Aorta (tissue), 5 donors: ENCODE measurements at places on chromosomes 5 and 9. TPM values are rescaled to one million over a fixed set of nuclear protein-coding genes. Genes with fewer than 3 reads are reported as not detected.

SH3TC2 gene
- total RNA-seq = 1.1 TPM

DNA sequence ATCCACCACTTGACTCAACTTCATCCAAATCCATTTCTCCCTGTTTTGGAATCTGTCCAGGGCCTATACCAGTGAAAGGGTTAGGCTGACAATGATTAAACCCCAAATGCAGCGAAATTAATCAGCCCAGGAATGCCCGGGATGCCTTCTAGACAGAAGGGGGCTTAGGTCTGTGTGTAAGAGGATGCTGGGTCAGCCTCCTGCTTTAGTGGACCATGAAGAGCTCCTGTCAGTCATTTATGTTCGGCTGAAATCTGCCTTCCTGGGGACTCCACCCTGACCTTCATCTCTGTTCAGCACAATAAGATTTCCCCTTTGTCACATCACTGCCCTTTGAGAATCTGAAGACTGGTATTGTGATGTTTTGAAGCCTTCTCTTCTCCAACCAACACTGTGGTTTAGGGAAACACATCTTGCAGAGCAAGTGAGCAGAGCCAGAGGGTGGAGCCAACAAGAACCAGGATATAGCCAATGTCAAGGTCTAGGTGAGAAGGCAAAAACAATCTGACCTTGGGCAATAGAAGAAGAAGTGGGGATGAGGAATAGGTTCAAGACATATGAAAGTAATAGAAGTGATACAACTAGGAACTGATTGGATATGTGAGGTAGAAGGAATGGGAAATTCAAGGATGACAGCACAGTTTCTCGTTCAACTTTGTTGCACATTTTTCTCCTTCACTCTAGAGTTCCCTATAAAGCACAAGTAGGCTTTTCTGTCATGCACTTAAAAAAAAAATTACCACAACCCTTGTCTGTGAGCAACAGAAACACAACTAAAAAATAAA is 234.4 kb downstream of the ARHGAP26 start:
- no peak for DNase-seq

DNA sequence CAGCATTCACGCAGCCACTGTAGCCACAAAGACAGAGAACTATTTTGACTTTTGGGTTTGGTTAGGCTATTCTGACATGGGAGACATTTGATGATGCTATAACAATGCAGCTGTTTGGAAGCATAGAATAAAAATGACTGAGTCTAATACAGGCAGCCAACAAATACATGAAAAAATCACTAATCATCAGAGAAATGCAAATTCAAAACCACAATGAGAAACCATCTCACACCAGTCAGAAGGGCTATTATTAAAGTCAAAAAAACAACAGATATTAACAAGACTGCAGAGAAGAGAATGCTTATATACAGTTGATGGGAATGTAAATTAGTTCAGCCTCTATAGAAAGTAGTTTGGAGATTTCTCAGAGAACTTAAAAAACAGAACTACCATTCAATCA is 107.1 kb upstream of the POC5 start:
- no peak for DNase-seq

DNA sequence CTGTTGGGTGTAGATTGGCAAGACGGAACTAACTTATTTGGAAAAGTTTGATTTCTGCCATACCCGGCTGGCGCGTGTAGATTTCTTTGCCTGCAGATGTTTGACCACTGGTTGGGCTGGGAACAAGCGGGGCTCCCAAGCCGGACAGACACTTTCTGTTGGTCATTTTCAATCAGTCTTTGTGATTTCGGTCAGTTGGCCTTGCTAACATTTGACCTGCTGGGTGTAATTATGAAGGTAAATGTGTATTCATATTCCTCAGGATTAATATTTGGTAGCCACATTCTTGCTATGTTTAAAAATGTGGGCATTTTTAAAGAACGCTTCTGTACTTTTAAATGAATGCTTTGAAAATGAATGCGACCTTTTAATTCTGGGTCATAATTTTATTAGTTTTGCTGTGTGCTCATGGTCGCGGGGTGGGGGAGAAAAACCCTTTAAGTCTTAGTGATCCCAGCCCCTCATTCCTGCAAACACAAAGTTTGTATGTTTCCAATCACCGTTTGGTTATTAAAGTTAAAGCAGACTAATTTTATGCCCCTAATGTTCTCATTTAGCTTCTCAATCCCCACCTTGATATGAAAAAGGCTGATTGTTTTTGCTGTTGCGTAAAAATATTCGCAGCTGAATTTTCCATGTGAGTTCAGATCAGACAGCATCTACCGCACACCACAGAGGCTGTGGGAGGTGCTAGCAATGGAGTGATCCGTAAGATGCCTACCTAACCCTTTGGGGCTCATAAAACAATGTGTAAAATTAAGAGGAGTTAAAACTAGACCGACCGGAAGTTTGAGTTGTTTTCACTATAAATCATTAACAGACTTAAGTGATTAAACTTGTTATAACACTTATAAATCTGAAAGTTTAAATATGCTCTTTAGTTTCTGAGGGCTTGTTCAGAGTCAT is 1.5 kb downstream of the RASGRF2 start:
- DNase-seq = no peak

NEUROG1 gene
- not detected for total RNA-seq

DNA sequence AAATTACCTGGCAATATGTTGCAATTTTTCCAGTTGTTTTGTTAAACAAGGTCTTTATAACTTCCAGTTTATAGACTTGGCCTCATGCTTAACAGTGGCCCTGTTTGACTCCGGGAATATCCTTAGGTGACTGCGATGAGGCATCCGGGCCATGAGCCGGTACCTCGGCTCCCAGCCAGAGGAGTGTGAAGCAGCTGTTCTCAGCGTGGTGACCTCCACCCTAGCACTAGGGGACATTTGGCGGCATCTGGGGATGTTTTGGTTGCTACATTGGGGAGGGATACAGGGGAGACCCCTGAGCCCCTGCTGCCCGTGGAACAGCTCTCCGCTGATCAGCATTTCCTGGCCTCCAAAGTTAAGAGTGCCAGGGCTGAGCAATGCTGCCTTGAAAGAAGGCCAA is 533.4 kb downstream of the IRX1 start:
- DNase-seq = no peak

GRCh38 chr5:54885636-54886035 is 99.8 kb downstream of the ESM1 start:
- no peak for DNase-seq

CD274 gene
- 3.8 TPM for total RNA-seq

DNA sequence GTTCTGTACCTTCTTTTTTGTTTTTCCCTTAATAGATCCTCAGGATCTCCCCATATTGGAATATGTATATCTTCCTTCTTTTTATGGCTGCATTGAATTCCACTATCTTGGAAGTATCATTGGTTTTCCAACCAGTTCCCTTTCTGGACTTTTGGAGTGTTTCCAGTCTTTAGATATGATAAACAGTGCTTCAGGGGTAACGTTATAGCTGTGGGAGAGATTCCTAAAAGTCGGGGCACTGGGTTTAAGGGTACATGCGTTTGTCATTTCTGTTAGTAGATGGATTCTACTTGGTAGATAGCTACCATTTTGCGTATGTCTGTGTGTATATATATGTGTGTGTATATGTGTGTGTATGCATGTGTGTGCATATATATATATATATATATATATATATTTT is 42.0 kb downstream of the EXOSC2 start:
- DNase-seq = no peak

DNA sequence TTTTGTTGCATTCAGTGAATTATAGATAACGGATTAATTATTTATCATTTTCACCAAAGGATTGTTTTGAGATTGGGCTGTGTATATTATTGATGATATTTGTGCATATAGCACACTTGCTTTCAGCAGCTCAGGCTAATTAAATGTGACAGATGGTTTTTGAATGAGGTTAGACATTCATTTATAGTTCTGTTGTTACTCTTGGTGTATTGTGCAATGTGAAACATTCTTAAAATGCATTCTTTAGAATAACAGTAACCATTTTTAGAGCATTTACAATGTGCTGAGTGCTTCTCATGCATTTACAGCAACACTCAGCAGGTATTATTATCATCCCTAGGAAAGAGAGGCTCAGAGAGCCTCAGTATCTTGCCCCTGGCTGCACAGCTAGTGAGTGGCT is 23.8 kb downstream of the NANS start:
- DNase-seq = no peak
